Large intestine (tissue), 12 donors: ENCODE measurements at places on chromosomes 6 and 20. TPM values are rescaled to one million over a fixed set of nuclear protein-coding genes. Genes with fewer than 3 reads are reported as not detected.

Gene RNF144B
- polyA plus RNA-seq = 2.0 TPM

- DNase-seq = no peak
Measured at GRCh38 chr20:31671324-31671723, 33.6 kb downstream of the COX4I2 start.

- no peak for DNase-seq
Measured at GRCh38 chr6:123168892-123169773, 173.1 kb downstream of the CLVS2 start.

- no peak for DNase-seq
Measured at GRCh38 chr6:64439274-64439673, 803.7 kb downstream of the PHF3 start.

Gene PROKR2
- not detected for polyA plus RNA-seq

DNA sequence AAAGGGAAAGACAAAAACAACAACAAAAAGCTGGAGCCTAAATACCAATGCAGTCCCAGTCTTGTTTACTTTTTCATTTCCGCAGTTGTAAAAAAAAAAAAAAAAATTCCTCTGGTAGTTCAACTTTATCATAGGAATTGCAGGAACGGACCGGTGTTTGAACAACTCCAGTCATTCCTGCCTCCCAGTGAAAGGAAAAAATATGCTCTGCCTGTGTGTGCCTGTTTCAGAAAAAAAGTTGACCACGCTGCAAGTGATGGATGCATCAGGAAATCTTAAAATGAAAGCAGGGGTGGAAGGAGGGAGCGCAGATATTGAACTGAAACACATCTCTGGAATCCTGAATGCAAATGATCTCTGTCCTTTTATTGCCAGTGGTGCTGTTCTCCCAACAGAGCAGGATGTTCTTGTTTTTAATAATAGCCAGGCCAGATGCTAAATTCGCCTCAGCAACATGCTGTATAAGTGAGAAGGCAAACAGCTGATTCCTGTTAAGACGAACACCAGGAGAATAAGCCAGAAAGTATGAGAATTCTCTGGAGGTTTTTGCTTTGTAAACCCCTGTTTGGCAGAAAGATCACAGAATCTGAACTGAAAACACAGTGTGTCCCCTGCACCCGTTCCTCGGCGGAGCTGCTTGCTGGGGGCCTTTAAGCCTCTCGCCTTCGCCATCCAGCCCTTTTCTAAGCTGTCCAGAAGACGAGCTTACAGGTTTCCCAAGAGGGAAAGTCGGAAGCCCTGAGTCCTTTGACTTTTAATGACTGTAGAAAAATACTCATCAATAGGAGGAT is 178.4 kb upstream of the SUPT3H start:
- no peak for DNase-seq

- no peak for DNase-seq
Measured at GRCh38 chr20:24686156-24686555, 216.7 kb downstream of the SYNDIG1 start.

Gene ALDH5A1
- 29.8 TPM for polyA plus RNA-seq

- DNase-seq = no peak
Measured at GRCh38 chr6:101803136-101803535, 409.6 kb downstream of the GRIK2 start.

- no peak for DNase-seq
Measured at GRCh38 chr6:110731196-110731595, 84.1 kb downstream of the CDK19 start.

Gene HUS1B
- polyA plus RNA-seq = 0.34 TPM

Gene TRIM10
- 6.6 TPM for polyA plus RNA-seq

DNA sequence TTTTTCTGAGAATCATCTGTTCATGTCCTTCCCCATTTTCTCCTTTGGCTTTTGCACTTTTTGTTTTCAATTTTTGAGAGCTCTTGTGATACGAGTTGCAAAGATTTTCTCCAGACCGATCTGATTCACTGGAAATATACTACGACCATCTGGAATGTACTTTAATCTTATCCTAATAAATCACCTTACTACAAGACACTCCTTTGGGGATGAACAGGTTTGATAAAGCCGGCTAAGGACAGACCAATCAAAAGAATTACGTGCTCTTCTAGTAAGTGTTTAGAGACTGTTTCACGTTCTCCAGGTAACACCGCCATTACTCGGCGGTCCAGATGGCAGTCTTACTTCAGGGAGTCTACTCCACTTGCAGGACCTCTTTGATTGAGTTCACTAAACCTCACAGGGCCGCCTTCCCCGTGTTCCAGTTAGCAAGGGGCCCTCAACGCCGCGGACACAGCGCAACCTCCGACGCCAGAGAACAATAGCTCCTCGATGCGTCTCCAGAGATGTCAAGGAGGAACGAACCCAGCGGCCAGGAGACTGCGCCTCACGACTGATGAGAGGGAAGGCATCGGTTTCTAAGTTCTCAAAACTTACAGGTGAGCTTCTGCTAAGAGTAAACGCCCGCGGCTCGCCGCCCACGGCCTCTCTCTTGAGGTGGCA is 920 bp upstream of the WTAP start:
- DNase-seq = no peak

DNA sequence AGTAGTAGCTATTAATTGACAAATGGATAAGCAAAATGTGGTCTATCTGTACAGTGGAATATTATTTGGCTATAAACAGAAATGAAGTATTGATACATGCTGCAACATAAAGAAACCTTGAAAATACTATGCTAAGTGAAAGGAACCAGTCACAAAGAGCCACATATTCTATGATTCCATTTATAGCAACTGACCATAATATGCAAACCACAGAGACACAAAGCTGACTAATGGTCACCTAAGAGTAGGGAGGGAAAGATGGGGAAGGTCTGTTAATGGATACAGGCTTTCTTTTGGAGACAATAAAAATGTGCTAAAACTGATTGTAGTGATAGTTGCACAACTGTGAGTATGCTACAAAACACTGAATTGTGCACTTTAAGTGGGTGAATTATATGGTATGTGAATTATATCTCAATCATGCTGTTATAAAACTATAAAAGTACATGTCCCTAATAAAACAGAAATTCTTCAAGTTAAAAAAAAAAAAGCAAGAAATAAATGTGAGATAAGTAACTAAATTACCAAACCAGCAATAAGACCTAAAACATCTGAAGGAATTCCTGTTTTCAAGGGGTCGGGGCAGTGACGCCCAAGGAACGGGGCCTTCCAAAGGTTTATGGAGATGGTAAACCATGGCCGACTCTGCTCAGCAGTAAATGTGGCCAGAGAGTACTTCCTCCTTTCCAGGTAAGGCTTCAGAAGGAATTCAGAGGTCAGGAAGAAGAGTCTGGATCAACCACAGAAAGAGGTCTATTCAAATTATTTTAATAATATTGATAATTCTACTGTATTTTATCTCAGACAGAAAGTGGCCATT is 75.4 kb downstream of the ARHGAP18 start:
- DNase-seq = no peak

GRCh38 chr6:150063640-150064039 is 5.3 kb downstream of the ULBP3 start:
- no peak for DNase-seq

DNA sequence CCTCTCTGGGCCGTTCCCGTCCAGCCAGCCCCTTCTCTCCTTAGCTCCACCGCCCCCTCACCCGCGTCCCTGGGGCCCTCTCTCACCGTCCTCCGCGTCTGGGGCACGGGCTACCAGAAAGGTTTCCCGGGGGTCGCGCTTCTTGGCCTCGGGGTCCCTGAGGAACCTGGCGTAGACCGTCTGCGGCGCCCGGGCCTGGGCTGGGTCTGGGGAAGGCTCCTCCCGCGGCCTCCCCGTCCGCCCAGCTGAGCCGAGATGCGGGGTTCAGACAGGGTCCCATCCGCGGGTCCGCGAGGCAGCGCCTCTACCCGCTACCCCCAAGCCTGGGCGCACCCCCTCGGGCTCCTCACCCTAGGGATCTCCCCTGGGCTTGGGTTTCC is 1.1 kb downstream of the TULP1 start:
- no peak for DNase-seq

- DNase-seq = no peak
Measured at GRCh38 chr6:11008821-11009220, 35.3 kb downstream of the ELOVL2 start.

GRCh38 chr6:30357678-30358540 is 13.0 kb downstream of the RPP21 start:
- DNase-seq = peak; percentile 39

DNA sequence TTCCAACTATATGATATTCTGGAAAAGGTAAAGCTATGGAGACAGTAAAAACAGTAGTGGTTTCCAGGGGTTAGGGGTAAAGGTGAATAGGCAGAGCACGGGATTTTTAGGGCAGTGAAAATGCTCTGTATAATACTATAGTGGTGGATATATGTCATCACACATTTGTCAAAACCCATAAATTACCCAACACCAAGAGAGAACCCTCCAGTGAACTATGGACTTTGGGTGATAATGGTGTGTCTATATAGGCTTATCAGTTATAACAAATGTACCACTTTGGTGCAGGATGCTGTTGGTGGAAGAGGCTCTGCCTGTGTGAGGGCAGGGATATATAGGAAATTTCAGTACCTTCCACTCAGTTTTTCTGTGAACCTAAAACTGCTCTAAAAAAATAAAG is 149.9 kb downstream of the GPX5 start:
- DNase-seq = no peak

GRCh38 chr20:45835329-45835765 is 1.7 kb downstream of the SNX21 start:
- DNase-seq = no peak

GRCh38 chr20:37999526-38000263 is 33.6 kb downstream of the TTI1 start:
- DNase-seq = no peak

GRCh38 chr6:122151066-122151465 is 248.4 kb upstream of the HSF2 start:
- no peak for DNase-seq

Gene EFCAB8
- polyA plus RNA-seq = 0.25 TPM

Gene RNF182
- 1.6 TPM for polyA plus RNA-seq

DNA sequence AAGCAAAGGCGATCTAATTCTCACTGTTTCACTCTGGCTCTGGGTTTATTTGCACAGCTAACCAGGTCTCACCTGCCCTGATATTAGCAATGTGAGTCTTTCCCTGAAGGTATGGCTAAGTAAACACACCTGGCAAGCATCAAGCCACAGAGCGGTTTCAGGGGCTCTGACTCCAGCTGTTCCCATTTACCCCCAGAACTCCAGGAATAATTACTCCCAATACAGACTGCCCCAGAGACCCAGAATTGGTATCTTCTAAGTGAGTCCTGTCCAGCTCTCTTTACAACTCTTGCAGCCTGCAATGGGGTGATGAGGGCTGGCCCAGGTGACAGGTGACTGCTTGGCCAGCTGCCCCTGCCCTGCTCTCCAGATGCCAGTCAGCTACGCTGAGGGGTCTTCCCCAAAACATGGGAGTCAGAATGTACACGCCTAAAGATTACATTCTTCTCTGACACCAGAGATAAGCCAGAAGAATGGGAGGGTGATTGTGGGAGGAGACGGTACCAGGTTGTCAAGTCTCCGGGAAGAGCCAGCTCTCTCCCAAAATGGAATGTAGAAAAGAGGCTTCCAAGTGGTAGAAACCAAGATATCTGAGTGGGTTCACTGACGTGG is 4.9 kb upstream of the LRRN4 start:
- DNase-seq = peak; percentile 44

GRCh38 chr6:30163090-30163917 is at the start of gene TRIM15:
Gene TRIM15, plus strand, starts transcription at chr6:30163546. Its CDS starts 139 bp downstream, at chr6:30163685.
- peak; percentile 96 for DNase-seq

GRCh38 chr6:22828179-22829062 is 259.1 kb downstream of the HDGFL1 start:
- peak; percentile 88 for DNase-seq

DNA sequence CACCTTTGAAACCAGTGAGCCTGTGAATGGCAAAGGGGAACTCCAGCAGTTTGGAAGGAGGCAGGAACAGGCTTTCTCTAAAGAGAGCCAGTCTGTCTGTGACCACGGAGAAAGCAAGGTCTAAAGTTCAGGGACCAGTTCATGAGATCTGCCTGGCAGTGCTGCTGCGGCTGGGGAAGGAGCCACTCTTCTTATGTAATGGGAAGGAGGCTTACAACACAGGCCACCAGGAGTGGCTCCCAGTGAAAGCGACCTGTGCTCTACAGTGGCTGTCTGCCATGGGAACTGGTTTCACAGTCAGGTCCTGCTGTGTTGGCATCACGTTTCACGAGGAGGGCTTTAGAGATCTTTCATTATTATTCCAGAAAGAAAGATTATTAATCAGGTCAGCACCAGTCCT is 291.9 kb upstream of the PRDM1 start:
- DNase-seq = peak; percentile 95

- DNase-seq = peak; percentile 40
Measured at GRCh38 chr6:131976545-131977061, 25.4 kb upstream of the CCN2 start.

DNA sequence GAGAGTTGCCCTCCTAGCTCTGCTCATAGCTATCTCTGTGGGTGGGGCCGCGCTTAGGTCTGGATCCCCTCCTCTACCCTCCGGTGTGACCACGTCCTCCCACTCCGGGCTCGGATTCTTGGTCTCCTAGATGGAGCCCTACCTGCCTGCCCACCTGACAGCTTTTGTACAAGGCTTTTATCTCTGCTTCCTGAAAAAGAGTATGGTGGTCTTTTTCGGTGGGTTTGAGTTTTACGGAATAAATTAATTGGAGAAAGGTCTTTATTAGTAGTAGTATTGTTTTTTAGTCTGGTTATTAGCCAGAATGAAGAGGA is 773 bp downstream of the SMAP1 start:
- DNase-seq = no peak

GRCh38 chr6:36727505-36728021 is 29.9 kb downstream of the RAB44 start:
- peak; percentile 44 for DNase-seq

Gene SLC35D3
- 0.49 TPM for polyA plus RNA-seq

GRCh38 chr20:64086801-64087200 is 2.6 kb upstream of the LKAAEAR1 start:
- DNase-seq = no peak

- no peak for DNase-seq
Measured at GRCh38 chr6:100177956-100178355, 183.9 kb upstream of the MCHR2 start.

DNA sequence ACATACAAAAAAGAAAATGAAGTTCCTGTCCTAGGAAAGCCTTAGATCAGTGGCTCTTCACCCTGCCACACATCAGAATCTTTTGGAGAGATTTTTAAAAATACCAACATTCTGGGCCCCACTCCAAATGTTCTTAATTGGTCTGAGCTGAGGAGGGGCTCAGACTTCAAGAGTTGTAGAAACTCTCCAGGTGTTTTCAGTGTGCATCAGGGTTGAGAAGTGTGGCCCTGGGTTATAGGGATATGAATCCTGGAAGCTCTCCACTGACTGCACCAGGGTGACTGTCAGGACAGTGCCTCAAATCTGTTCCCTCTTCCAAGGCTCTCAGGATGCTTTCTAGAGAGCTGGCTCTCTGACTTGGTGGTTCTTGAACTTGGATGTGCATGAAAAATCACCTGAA is 5.5 kb upstream of the MYLK2 start:
- no peak for DNase-seq

DNA sequence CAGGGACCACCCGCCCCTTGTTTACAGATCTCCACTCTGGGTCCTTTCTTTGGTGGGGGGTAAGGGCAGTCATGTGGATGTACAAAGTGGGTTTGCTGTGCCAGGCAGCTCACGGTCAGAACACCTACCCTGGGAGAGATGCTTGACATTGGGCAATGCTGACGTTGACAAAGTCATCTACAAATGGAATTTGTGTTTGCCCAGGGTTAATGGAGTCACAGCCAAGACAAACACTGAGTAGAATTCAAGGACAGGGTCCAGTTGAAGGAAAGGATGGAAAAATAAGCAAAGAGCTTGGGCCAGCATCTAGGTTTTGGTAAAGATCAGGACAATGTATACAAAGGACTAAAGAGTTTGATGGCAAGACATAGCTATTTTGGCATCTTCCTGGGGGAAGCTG is 54.7 kb downstream of the MOCS1 start:
- DNase-seq = no peak

Gene CCM2L
- 2.9 TPM for polyA plus RNA-seq
